CD8-positive, alpha-beta memory T cell (primary cell): ENCODE measurements at places on chromosomes 12 and 14. TPM values are rescaled to one million over a fixed set of nuclear protein-coding genes. Genes with fewer than 3 reads are reported as not detected.

Gene TMEM63C
- total RNA-seq = 0.64 TPM

Gene ZFHX2
- 2.5 TPM for total RNA-seq

Gene VWF
- total RNA-seq = not detected

Gene PTPN6
- total RNA-seq = 460 TPM

Gene VPS33A
- total RNA-seq = 44.2 TPM

Gene GOLT1B
- 52.3 TPM for total RNA-seq

Gene MUCL1
- not detected for total RNA-seq

Gene LRRC43
- total RNA-seq = 0.26 TPM

Gene DNAI7
- total RNA-seq = not detected

Gene KCNK13
- 0.09 TPM for total RNA-seq

Gene CIDEB
- total RNA-seq = 12.4 TPM

Gene MGST1
- total RNA-seq = 0.33 TPM
